ENCODE measurements at places on chromosomes 1 and 21.

DNA sequence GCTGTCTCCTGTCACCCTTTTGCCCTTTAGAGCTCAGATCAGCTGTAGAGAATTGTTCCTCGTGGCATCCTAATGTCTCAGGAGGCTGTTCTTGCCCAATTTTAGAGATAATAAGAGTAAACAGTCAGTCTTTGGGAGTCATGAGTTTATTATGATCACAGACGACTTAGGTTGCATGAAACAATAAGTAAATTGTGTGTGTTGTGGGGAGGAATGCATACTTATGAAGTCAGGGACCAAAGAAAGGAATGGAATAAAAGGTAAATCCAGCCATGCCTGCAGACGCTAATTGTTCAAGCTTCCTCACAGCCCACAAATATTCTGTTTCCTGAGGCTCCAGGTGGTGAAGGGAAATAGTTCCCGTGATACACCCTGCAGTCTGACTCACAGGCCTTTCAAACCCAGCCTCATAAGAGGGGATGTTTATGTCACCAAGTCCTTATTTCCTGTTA, 897 bp downstream of the EPHX4 start:
- DNase-seq, result no peak

- DNase-seq, result no peak
Observed at GRCh38 chr1:186658999-186659398, 21.2 kb downstream of the PTGS2 start.

- no peak for DNase-seq
Observed at GRCh38 chr1:186849826-186850225, 21.1 kb downstream of the PLA2G4A start.

GRCh38 chr1:108505763-108506070, 54.2 kb upstream of the EEIG2 start:
- DNase-seq, result no peak

GRCh38 chr1:17565461-17566252, 26.2 kb downstream of the ARHGEF10L start:
- DNase-seq, result no peak

GRCh38 chr1:218887141-218887925, 286.3 kb upstream of the LYPLAL1 start:
- no peak for DNase-seq

DNA sequence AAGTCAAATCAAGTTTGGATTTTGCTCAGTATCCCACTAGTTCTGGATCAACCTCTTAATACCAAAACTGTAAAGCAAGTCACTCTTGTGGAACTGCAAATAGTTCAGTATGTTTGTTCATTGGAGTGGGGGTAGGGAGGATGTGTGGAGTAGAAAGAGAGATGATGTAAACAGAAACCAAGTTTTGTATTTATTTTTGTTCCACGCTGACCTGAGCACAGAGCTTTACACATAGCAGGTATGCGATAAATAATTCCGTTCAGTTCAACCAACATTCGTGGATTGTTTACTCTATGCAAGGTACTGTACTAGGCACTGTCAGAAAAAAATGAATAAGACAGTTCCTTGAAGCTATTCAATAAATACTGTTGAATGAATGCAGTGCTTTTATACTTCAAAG, 4.5 kb upstream of the ZNF644 start:
- no peak for DNase-seq

DNA sequence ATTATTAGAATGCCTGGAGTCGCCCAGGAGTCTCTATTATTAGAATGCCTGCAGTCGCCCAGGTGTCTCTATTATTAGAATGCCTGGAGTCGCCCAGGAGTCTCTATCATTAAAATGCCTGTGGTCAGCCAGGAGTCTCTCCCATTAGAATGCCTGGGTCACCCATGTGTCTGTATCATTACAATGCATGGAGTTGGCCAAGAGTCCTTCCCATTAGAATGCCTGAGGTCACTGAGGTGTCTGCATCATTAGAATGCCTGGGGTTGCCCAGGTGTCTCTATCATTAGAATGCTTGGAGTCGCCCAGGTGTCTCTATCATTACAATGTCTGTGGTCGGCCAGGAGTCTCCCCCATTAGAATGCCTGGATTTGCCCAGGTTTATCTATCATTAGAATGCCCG, 66.9 kb downstream of the RNF187 start:
- DNase-seq, result no peak

DNA sequence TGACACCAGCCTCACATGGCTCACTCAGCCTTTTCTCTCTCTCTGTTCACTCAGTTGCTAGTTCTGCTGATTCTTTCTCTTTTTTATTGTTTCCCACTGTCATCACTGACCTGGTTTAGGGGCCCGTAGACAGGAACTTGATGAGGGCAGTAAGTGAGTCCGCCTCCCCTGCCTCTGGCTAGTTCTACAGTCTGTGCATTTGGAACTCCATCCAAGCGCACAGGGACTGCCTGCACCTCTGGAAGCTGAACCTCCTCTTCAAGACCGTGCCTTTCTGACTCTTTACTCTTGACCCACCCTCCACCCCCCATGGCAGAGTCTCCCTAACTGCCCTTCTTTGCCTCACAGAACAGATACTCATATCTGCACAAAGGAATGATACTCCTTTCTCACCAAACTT, 4.2 kb downstream of the TENT5C start:
- no peak for DNase-seq

- no peak for DNase-seq
Observed at GRCh38 chr1:185835191-185835590, 101.0 kb downstream of the HMCN1 start.

DNA sequence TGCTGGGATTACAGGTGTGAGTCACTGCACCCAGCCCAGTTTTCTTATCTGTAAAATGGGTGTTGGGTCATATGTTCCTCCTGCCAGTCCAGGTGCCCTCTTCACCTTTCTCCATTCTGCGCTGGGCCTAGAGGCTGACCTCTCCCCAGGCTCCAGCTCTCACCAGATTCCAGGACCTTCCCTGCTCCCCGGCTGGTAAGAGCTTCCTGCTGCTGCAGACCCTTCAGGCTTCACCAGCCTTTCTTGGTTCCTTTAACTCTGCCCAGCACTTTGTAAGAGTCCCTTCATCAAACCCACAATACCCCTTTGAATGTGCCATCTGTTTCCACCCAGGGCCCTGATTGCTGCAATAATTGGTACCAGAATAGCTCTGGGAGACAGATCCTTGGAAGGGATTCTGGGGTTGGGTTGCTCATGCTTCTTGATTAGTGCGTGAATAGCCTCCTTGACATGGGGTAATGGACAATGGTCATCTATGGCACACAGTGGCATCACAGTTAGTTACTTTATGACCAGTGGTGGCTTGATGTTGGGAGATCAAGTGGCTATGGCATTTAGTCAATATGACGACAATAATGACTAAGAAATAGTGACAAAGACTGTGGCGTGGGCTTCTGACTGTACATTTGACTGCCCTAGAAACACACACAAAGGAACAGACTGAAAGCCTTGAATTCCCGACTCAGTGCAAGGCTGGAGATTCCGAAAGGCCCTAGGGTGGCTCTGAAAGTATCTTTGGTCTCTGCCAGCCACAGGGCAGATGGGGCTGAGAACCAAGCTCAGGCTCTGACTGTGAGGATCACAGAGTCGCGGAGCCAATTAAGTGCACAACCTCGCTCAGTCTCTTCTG, 67.3 kb downstream of the SLC9A1 start:
- no peak for DNase-seq

- DNase-seq, result no peak
Observed at GRCh38 chr1:114169509-114169908, 15.8 kb upstream of the SYT6 start.

- DNase-seq, result no peak
Observed at GRCh38 chr1:222204475-222204874, 343.4 kb downstream of the HHIPL2 start.

GRCh38 chr1:63327417-63328054, 5.2 kb downstream of the FOXD3 start:
- peak; percentile 36 for DNase-seq

DNA sequence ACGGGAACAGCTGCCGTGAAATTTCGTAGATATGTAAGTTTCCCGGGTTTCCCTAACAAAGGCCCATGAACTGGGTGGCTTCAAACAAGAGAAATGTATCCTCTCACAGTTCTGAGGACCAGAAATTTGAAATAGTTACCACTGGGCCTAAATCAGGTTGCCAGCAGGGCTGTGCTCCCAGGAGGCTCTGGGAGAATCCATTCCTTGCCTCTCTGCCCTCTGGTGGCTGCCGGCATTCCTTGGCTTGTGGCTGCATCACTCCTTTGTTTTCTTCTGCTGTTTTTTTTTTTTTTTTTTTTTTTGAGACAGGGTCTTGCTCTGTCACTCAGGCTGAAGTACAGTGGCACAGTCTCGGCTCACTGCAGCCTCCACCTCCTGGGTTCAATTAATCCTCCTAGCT, 23.7 kb downstream of the UMODL1 start:
- no peak for DNase-seq

- DNase-seq, result no peak
Observed at GRCh38 chr1:30684259-30684658, 39.1 kb downstream of the MATN1 start.

DNA sequence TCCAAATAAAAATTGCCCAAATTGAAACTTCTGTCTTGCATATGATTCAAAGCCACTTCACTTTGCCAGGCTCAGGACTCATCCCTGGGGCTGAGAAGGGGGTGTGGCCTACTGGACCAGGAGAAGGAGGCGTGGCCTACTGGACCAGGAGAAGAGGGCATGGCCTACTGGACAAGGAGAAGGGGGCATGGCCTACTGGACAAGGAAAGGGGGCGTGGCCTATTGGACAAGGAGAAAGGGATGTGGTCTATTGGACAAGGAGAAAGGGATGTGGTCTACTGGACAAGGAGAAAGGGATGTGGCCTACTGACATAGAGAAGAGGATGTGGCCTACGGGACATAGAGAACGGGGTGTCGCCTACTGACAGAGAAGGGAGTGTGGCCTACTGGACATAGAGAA, 405.3 kb downstream of the RRAGC start:
- no peak for DNase-seq

DNA sequence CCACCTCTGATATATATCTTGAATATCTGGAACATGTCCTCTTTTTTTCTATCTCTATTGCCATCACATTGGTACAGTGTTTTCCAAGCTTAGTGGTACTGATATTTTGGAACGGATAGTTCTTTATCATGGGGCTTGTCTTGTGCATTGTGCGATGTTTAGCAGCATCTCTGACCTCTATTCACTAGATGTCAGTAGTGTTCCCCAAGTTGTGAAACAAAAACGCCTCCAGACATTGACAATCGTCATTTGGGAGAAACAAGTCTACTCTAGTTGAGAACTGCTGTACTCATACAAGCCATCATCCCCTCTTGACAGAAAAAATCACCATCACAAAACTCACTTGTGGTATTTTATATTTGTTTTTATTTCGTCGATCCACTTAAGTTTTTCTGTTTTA, 79.7 kb upstream of the CHODL start:
- no peak for DNase-seq

- no peak for DNase-seq
Observed at GRCh38 chr1:52334906-52335528, 31.0 kb downstream of the CC2D1B start.

- DNase-seq, result no peak
Observed at GRCh38 chr1:241817331-241817792, 30.6 kb upstream of the EXO1 start.

GRCh38 chr1:94936861-94937620, 10.1 kb upstream of the CNN3 start:
- no peak for DNase-seq

DNA sequence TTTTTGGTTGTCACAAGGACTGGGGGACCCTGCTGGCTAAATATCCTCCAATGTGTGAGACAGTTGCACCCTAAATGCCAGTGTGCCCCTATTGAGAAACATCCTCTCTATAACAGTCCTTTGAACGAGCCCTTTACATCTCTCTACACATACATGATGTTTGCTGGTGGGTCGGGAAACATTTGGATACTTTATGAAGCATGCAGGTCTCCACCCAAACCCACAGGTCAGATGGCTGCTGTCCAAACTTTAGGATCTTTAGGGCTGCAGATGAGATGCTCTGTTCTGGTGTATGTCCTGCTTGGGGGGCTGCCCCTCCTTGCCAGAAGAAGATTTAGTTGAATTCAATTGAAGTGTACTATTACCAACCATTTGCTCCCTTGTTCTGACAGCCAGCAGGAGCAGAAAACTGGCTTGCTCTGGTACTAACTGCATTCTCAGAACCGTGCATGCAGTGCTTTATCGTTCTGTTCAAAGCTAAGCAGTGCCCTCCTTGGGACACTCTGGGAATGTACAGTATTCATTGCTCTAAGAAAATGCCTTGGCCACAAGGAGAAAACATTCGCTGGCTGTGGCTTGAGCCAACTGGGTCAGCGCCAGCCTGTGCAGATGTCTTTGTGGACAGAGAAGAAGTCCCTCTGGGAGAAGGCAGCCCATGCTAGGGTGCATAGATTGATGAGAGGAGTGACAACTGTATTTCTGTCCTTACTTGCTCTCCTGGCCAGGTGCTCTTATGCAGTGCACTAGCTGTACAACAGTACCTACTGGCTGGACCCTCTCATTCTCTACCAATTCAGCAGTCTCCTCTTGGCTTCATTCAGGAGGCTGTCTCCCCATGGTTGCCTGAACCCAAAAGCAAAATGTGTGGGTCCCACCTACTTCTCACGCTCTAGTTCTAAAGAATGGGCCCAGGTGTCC, 61.4 kb upstream of the DIRAS3 start:
- no peak for DNase-seq

DNA sequence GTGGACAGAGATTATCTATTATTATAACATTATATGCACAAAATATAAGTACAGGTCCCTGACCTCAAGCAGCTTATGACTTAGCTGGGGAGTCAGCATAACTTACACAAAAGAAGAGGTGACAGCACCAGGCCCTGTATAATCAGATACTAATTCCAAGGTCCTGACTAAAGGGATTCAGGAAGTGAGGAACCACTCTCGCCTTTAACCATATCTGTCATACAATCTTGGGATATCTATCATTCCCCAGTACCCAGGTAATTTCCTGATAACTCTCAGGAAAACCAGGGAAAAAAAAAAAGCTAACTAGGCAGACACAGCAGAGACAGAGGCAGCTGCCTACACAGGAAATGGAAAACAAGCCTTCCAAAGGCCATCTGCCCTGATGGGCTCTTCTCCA, 78.5 kb upstream of the CAMK1G start:
- no peak for DNase-seq

DNA sequence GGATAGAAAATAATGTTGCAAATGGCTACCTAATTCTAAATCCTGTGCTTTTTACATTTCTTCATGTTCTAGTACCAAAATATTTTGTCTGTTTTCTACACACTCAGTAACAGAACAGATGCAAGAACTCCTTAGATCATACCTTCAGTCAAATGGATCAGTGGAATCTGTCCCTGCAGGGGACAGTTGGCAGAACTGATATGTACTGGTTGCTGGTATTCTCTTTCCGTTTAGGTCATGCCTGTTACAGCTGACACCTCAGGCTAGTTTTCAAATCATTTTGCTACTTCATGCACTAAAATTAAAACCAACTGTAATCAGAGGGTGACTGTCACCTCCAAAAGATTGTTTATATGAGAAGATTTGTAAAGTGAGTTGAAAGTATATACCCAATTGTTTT, 109.2 kb downstream of the TNNI3K start:
- DNase-seq, result no peak

GRCh38 chr21:42554251-42554961, 40.8 kb downstream of the SLC37A1 start:
- DNase-seq, result no peak

GRCh38 chr1:40312238-40313205, 4.6 kb downstream of the COL9A2 start:
- peak; percentile 27 for DNase-seq
